Activated CD4-positive, alpha-beta T cell treated with anti-CD3 and anti-CD28 coated beads, Interleukin-10, Interleukin-2, amounts not matched to agents 100 ng/mL and 50 ng/mL, durations not matched to agents 16 hours and 8 hours (primary cell): ENCODE measurements at places on chromosomes 7 and 10.

DNA sequence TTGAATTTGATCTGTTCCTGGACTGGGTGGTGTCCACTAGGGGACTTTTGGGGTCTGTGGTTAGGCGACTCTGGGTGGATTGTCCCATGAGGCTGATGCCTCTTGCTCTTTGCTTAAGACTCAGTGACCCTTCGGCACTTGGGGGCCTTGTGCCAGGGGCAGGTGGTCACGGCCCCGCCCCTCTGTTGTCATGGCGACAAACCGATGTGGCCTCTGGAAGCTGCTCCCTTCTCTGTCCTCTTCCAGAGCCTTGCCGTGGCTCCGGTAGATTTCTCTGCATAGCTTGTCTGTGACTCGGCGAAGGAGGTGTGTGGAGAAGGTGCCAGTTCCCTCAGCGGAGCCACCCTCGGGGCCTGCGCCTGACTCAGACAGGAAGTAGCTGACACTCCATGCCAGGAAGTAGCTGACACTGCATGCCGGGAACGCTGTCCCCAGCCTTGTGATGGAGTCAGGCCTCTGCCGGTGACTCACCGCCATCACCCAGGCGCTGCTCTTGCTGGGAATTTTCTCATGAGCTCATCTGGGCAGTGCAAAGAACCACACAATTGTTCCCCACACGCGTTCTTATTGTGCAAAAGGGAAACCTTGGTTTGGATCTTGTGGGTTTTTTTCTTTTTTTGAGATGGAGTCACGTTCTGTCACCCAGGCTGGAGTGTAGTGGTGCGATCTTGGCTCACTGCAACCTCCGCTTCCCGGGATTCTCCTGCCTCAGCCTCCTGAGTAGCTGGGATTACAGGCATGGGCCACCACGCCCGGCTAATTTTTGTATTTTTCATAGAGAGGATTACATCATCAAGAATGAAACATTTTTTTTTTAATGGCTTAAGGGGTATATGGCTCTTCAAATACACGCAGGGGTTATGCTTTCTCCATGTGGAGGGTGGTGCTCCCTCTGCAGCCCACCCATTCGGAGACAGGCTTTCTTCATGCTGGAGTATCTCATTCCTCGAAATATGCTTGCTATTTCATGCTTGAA lies 72.6 kb downstream of the PFKFB3 start:
- DNase-seq, result peak; percentile 96

DNA sequence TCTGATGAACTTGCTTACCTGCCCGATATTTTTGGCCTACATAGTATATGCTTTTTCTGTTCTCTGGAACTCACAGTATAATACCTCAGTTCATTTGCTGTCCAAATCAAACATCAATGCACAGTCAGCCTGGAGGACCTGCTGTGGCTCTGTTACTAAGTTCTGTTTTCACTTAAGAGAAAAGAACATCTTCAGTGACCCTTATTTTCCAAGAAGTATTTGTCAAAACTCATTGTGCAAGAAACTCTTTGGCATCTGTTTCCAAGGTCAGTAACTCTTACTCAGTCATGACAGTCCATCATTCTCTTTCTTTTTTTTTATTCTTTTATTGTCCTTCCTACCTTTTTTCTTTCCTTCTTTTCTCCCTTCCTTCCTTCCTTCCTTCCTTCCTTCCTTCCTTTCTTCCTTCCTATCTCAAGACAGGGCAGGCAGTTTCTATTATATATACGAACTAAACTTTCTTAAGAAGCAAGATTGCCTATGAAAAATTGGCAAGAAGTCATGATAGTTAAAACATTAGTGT lies 37.8 kb upstream of the SEM1 start:
- no peak for DNase-seq

DNA sequence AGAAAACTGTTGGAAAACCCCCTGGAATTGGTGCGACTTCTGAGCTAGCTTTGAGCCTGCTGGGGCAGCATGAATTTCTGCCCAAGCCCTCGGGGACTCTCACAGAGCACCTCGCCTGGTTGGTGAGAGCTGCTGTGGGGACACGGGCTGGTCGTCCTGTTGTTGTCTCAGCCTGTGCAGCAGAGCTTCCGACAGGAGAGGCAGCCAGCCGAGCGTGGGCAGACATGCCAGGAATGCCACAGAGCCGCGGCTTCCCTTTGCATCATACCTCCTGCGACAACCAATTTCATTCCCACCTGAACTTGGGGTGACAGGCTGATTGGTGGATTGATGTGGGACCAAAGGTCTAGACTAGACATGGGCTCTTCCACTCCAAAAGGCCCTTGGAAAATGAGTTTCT lies 60.2 kb upstream of the NRBF2 start:
- DNase-seq, result no peak

DNA sequence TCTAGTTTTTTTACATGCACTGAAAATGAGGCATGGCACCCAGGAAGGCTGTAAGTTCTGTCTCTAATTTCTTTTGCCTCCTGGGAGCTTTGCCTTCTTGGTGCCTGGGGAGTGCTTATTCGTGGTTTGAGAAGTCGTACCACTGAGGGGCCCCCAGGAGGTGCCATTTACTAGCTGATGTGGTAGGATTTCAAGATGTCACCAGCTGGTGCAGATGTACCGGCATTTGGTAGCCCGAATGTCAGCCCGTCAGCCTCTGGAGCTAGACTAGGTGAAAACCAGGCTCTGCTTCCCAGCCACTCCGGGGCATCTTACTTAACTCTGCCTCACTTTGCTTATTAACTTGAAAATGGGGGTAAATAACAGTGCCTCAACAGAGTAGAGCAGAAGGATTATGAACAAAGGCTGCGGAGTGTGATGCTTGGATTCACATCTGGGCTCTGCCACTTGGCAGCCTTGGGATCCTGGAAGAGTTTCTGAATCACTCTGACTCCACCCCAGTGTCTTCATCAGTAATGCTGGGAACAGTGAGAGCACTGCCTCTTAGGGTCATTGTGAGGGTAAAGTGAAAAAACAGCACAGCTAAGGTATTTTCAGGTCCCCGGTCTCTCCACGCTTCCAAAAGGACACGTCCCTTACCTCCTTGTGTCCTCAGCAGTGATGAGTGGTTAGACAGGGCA lies 31.4 kb upstream of the BTBD16 start:
- no peak for DNase-seq

DNA sequence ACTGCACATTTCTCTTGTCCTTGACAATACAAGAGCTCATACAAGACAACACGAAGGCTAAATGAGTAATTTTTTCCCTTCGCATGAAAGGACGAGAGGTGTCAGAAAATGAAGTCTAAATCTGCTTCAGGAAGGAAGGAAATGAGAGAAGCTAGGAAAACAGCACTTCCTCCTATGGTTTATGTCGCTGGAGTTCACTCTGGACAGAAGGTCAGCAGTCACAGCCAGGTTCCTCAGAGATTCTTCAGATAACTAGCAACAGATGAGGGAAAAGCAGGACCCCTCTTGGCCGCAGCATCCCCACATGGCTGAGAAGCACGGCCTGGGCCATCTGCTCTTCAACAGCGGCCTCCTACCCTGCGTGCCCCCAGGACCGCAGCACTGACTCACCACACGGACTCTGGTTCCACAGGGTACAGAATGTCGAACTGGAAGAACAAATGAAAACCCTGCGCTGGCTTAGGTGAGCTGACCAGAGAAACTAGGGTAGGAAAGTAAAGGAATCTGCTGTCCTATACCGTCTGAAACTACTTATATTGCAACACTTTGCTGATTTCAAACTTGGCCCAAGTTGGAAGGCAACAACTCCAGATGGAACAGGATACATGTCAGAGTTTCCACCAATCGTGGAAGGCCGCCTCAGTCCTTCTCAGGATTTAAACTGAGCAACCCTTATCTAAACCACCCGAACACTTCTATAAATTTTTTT lies 26.3 kb downstream of the DNMBP start:
- DNase-seq, result no peak

DNA sequence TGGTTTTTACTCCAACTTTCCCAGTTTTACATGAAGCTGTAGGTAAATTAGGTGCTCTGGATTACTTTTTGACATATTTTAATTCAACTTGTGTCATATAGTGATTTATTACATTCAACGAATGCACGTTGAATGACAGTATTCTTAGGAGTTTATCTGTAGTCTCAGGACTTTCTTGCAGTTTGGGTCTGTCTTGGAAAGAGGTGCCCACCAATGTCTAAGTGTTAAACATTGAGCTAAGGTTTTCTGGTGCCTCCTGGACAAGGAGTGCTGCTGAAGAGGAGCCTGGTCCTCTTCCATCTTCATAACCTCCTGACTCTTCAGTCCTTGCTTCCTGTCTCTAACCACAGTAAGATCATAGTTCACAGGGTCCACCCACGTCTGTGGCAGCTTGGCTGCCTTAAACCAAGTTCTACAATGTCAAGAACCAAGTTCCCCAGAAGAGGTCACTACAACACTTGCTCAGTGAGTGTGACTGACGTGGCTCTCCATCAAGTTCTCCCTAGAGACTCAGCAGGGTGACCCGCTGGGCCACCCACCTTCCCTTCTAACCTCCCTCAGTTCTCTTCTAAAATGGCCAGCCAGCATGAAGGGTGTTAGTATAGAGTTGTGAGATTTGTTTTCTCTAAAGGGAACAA lies 6.1 kb downstream of the NPY start:
- DNase-seq, result peak; percentile 81

DNA sequence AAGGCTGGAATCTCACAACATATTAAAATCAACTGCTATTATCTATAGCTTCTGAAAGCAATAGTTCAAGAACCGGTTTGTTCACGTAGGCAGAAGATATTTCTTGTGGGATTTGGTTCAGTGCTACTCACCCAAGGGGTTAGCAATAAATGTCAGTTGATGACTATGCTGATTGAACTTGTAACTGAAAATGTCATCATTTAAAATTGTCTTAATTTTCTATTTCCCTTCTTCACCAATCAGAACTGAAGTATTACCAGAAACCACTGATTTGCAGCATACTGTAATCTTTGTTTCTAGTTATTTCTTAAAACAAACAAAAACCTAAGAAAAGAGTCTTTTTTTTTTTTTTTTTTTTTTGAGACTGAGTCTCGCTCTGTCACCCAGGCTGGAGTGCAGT lies 46.1 kb downstream of the CPEB3 start:
- peak; percentile 7 for DNase-seq

DNA sequence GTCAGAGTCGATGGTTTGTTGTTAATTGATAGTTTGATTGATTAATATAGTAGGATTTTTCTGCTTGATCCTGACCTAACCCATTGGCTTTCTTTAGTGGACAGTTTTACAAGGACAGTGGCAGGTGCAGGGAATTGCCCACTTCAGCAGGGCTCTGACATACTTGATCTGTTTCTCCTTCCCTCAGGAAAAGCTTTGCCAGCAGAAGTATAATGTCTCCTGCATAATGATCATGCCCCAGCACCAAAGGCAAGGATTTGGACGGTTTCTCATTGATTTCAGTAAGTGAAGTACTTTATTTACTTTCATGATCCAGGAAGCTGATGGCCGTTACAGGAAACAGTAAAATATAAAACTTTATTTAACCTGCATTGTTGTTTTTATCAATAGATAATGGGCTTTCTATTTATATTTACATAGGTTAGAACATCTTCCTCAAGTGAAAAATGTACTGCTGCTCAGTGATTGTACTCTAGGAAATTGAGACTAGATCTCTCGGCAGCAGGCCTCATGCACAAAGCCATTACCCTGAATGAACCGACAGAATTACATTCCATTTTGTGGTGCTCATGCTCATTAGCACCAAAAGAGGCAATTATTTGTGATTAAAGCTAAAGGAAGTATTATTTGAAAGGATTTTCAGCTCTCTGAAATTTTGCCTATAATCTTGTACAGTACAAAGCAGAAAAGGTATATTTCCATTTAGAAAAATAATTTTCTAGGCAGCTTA lies 122.5 kb upstream of the SAMD8 start:
- no peak for DNase-seq

- peak; percentile 78 for DNase-seq
Measured at GRCh38 chr10:132163278-132163765, 23.4 kb upstream of the DPYSL4 start.

- DNase-seq, result no peak
Measured at GRCh38 chr10:47312663-47312995, 9.6 kb upstream of the GDF2 start.

GRCh38 chr7:45136106-45137060 lies 21.2 kb upstream of the RAMP3 start:
- peak; percentile 82 for DNase-seq

- peak; percentile 57 for DNase-seq
Measured at GRCh38 chr10:121516093-121516865, 82.0 kb downstream of the FGFR2 start.

DNA sequence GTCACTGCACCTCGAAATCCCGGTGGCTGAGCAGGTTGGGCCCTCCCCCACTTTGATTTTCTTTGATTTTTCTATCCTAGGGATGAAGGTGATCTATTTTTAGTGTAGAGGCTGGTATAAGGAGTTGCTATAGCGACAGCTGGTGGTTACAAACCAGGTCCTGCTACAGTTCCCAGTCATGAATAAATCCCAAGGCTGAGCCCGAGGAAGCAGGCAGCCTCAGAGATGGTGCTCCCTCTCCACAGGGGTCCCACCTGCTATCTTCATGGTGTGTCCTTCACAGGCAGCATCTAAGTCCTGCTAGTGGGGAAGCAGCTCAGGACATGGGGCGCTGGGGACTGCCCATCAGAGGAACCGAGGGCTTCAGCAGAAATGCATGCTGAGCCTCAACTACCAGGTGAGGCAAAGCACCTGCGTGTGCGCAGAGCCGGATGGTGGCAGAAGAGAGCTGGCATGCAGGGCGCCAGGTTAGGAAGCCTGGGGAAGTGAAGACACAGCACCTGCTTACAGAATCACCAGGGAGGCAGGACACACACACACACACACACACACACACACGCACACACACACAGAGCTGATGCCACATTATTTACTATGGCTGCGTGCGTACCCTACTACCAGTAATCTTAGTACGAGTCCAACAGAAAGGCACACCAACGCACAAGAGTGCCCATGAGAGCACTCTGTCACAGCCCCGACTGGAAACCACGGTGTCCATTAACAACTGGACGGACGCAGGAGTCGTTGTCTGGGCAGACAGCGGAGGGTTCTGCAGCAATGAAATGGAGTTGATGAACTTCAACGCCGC lies 150.9 kb downstream of the PRKAG2 start:
- no peak for DNase-seq

GRCh38 chr10:28951484-28951883 lies 274.2 kb downstream of the BAMBI start:
- no peak for DNase-seq

DNA sequence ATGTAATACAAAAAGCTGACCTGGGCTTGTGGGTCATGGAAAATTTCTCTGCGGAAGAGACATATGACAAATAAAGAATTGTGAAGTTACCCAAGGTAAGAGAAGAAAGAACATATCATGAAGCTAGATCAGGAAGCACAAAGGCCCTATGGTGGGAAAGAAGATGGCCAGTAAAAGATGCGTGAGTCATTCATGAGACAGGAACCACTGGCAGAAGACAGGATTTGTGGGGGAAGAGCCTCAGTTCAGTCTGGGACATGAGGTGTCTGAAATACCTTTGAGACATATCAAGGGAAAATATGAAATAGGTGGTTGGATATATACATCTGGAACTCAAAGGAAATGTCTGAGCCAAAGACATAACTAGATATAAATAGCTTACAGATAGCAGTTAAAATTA lies 27.7 kb upstream of the AMPH start:
- no peak for DNase-seq

DNA sequence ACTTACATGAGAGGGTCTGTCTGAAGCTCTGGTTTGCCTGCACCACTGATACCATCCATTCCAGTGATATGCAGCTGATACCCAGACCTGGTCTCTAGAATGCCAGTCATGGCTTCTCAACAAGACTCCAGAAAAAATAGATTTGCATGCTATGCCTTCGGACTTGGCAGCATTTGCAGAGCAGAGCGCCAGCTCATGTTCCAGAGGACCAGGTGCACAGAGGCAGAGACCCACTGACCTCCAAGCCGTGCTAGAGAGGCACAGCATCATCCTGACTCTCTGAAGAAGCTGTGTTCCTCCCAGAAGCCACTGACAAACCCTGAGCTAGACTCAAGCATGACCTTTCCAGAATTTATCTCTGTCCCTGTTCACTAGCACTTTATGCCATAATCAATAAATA lies 6.9 kb upstream of the PRKAG2 start:
- no peak for DNase-seq
